ENCODE measurements at places on chromosomes 16 and 17.

DNA sequence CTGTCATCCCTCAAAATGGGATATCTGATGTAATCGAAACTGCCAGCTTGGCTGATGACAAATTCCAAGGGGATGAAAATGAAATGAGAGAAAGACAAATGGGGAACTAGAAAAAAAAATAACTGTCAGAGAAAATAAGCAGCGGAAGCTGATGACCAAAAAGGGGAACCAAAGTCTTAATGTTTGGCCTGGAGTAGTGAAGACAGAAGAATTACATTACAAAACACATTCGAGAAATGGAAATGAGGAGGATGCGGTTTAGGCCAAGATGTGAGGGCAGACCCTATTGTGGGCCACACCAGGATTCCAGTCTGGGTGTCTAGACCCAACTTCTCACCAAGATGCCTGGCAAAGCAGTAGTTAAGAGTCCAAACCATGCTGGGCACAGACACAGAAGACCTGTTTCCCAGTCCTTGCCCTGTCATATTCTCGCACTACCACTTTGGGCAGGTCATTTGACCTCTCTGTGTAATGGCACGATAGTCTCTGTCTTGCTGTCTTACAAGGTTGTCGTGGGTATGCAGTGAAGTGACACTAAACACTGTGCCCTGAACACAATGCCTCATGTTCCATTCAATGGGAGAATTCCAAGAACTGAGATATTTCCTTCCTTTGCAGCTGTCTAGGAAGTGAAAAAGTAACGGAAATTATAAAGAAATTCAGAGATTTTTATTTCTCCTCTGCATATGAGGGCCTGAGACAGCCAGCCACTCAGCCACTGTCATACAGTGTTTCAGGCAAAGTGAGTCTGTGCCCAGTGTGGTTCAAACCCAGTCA lies 12.3 kb upstream of the CCL2 start:
- DNase-seq, result no peak

- DNase-seq, result no peak
Measured at GRCh38 chr17:17098551-17099179, 56.4 kb downstream of the MPRIP start.

- no peak for DNase-seq
Measured at GRCh38 chr17:82003411-82004381, 19.0 kb downstream of the CENPX start.

GRCh38 chr16:88013091-88013609 lies 61.9 kb downstream of the BANP start:
- DNase-seq, result no peak

DNA sequence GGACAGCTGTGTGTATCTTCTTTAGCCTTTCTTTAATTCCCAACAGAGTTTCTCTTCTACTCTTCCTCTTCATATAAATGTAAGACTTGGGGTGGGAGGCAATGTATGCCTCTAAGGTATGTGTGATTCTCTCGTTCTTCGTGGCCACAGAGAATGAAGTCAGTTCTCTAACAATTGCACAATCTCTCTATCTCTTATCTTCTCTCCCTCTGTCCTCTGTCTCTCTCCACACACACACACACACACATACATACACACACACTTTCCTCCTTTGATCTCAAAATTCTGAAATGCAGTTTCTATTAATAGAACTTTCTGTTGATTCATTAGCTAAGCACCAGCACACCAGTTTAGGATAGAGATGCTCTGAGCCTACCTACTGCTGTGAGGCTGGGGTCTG lies 615.7 kb upstream of the SALL1 start:
- DNase-seq, result no peak

GRCh38 chr16:70766658-70767057 lies 34.3 kb downstream of the VAC14 start:
- no peak for DNase-seq

- no peak for DNase-seq
Measured at GRCh38 chr17:21282231-21282630, 2.3 kb upstream of the MAP2K3 start.

DNA sequence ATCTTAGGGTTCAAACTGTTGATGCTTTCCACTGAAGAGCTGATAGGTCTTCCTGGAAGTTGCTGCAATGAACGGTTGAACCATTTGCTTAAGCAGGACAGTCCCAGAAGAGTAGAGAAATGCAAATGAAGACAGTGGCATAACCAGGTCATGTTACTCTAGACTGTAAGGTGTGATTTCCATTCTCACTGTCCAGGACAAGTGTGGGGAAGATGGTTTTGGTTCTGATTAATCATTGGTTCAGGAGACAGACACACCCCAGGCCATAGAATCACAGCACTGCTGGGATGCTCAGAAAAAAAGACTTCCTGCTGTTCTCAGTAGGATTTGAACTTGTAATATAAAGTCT lies 34.8 kb upstream of the XYLT2 start:
- DNase-seq, result no peak

GRCh38 chr17:73831699-73832098 lies 187.5 kb upstream of the SDK2 start:
- no peak for DNase-seq

GRCh38 chr17:27997044-27997401 lies 45.5 kb upstream of the NLK start:
- no peak for DNase-seq

GRCh38 chr17:64096037-64096436 lies 33.9 kb downstream of the ERN1 start:
- no peak for DNase-seq

GRCh38 chr17:73686961-73687360 lies 42.7 kb upstream of the SDK2 start:
- no peak for DNase-seq

GRCh38 chr17:45171338-45172231 lies 9.9 kb downstream of the HEXIM2 start:
- DNase-seq, result no peak
